Retinal pigment epithelial cell (primary cell): ENCODE measurements at places on chromosomes 2 and 18.

- no peak for DNase-seq
These were observed 39.5 kb upstream of the FOXI3 start for GRCh38 chr2:88492002-88492401.

- DNase-seq, result no peak
These were observed 391.2 kb upstream of the POU3F3 start for GRCh38 chr2:104462731-104463130.

GRCh38 chr18:73318739-73319479 is 451.1 kb upstream of the NETO1 start:
- no peak for DNase-seq

DNA sequence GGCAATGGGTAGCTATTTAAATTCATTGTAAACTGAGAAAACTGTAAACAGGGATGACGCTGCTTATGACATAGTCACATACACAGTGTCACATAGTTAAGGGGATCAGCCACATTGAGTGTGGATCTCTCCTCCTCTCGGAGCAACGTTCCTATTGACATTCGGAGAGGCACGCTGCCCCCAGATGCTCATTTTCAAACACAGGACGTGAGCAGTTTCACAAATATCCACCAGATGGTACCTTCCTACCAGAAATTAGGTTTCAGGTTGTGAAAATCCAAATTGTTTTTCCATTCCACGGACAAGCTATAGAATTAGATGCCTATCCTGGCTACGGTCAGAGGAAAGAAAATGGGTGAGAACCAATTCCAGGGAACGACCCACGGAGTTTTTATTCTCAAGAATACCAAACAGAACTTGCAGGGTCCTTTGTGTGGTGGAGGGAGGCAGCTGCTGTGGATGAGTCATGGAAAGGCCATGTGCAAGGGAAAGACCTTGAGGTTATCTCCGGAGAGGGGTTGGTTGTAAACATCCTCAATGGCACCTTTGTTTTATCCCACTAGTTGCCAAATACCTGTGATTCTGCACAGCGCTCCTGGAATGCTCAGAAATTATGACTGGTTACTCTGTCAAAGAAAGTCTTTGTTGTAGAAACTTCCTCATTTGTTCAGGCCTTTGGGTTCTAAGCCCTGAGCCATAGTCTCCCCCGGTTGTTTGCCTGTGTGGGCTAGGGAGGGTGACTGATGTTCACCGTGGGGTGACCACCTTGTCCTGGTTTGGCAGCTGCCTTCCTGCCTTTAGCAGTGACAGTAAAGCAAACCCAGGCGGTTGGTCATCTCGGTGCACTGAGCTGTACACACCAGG is 88.0 kb downstream of the ACTR3 start:
- DNase-seq, result peak; percentile 43

DNA sequence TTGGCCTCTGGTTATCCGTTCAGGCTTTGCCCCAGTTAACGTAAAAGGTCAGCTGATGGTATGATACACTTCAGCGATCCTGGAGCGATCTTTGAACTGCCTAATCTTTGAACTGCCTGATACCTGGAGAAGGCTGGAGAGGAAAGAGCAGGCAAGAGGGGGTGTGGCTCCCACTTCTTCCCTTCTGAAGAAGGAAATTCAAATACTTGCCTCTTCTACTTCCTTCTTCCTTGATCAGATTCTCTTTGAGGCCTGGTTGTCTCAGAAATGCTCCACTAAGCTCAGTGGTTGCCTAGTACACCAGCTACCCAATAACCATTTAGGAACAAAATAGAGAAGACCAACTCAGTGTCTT is 619 bp downstream of the GALM start:
- no peak for DNase-seq

- peak; percentile 69 for DNase-seq
These were observed 133.8 kb upstream of the RNF152 start for GRCh38 chr18:62026586-62026985.

DNA sequence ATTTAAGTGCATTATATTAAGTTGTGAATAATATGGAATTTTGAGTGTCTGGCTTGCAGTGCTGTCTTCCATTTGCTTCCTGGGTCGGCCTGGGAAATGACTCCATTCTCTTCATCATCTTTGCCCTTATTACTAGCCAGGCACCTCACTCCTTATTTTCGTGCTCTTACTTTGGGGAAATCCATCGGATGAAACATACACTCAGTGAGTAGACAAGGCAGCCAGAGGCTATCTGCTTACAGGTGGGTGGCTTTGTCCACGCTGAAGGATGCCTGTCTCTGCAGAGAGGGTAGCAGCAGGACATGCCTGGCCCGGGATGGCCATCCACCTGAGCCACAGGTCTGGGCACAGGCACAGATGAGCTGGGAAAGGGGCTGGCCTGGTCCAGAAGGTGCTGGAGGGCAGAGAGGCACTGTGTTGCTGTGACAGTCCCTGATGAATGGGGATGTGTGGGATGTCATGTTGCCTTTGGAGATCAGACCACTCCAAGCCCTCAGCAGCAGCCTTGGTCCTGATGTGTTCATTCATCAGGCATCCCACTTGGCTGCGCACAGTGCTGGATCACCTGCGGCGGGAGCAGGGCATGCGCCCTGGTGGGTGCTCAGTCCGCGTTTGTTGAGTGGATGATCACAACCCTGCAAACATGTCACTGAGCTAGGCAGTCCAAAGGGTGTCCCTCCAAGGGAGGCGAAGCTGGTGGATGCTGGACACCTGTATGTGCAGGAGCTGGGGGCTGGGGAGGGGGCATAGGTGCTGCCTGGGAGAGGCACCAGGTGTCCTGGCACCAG is 236.0 kb downstream of the LDLRAD4 start:
- DNase-seq, result no peak

- no peak for DNase-seq
These were observed 35.4 kb downstream of the PGAP1 start for GRCh38 chr2:196891136-196891535.

GRCh38 chr2:101466426-101466825 is 8.5 kb downstream of the RFX8 start:
- DNase-seq, result no peak

DNA sequence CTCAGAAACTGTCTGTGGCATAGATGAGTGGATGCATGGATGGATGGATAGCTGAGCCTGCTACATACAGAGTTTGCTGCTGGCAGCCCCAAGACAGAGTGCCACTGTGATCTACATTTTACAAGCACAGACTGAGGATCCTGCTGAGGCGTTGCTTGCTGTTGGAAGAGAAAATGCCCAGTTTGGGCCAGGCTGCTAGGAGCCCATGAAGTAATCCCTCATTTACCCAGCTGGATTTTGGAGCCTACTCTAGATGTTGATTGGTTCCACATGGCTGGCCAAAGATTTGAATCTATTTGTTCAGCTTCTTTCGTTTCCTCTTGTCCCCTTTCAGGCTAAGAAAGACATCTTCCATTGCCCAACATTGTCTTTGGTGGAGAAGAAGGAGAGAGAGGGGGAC is 261.3 kb downstream of the CLIP4 start:
- no peak for DNase-seq

GRCh38 chr18:49754866-49755265 is 58.5 kb downstream of the ACAA2 start:
- DNase-seq, result no peak

DNA sequence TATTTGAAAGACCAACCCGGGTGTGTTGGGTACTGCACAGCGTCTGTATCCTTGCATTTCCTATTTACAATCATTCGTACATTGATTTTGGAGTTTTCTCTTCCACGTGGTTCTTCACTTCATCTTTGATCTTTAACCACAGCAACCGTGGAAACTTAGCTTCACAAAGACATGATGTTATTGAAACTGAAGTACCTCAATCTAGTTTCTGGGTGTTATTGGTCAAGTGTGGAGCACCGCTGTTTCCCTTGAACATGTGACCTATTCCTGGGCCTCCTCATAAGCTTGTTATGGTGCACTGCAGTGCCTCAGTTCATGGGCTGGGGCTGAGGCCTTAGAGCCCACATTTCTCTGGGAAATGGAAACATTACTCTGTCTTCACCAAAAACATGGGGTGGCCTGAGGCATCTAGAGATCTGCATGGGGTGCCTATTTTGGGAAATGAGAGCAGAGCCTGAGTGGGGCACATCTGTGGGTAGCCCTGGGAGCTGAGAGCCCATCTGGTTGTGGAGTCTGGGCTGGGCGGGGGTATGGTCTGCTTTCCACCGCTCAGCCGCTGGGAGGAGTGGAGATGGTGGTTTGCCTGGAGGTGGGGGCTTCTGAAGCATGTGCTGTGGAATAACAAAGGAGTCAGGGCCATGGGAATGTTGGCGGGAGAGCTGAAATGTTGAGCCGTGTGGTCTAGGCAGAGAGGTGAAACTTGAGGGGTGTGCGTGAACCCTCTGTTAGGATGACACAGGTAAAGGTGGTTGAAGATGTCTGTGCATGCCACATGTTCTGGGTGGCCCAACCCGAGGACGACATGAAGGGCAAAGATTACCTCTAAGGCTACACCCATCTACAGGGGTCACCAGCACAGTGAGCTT is 37.4 kb downstream of the ZNF236 start:
- DNase-seq, result no peak

DNA sequence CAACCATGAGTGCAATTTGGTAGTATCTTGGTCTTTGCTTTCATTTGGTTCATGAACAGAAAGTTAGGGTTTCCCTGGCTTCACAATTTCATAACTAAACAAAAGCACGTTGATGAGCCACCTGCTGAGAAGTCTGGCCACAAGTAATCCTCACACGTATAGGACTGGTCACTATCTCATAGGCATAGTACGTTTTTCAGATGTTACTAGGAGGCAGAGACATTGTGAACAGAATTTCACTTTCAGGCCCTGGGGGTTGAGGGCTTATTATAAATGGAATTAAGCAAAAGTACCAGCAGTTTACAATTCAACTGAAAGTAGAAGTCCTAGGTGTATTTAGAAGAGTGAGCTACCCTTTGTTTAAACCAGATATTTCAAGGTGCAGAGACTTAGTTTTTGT is 277.1 kb downstream of the ALPK2 start:
- no peak for DNase-seq

DNA sequence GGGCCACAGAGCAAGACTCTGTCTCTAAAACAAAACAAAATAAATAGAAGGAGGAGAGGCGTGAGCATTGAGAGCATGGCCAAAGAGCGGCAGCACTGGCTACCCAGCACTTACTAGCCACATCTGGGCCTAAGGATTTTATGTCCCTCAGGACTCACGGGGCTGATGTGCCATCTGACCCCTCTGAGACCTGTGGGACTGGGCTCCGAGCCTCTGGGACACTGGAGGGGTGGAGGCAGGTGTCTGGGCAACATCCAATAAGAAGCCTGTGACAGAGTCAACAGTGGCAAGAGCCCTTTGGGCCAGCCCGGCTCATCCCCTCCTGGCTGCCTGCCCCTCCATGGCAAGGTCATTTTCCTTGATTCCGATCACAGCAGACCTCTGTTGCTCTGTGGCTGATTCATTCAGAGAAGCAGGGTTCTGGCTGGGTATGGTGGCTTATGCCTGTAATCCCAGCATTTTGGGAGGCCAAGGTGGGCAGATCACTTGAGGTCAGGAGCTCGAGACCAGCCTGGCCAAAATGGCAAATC is 60.7 kb downstream of the RRM2 start:
- no peak for DNase-seq
